ENCODE measurements at places on chromosomes 3 and 15. TPM values are rescaled to one million over a fixed set of nuclear protein-coding genes. Genes with fewer than 3 reads are reported as not detected.

DNA sequence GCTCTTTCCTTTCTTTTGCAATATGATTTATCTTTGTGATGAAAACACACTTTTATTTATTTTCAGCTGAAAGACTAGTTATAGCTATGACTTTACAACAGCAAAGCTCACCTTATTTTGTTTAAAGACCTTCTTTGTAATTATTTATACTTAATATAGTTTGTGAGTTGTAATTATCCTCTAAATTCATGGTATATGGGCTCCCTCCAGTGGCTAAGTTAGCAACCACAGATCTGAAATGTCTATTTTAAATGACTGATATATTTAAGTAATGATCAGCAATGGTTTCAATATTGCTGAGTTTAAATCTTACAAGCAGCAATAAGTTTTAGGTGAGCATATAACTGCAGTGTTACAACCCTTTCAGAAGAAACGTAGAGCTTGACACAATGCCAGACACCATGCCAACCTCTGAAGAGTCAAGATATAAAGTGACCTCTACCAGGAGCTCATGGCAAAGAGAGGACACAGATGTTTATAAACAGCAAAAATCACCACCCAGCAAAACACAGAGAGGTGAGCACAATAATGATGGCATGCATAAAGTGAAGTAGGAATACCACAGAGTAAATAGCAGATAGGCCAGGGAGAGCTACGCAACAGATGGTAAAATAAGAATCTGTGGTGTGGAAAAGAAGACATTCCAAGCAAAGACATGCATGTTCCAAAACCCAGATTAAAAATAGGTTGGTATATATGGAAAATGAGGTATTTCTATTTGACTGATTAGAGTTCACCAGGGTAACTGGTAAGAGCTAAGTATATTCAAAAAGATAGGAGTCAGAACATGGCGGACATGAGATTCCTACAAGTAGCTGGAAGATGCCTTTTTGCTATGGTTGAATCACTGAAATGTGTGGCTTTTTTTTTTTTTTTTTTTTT lies 143.7 kb upstream of the ZNF385D start:
- DNase-seq, result no peak

GRCh38 chr3:181687731-181688130 lies 24.0 kb upstream of the SOX2 start:
- DNase-seq, result no peak

- DNase-seq, result no peak
Measured at GRCh38 chr3:155231792-155232191, 61.7 kb downstream of the STRIT1 start.

GRCh38 chr3:38907426-38907825 lies 91.4 kb upstream of the SCN10A start:
- DNase-seq, result no peak

- no peak for DNase-seq
Measured at GRCh38 chr3:169148448-169149348, 514.8 kb downstream of the MECOM start.

GRCh38 chr3:100748220-100748619 lies 38.9 kb downstream of the TFG start:
- DNase-seq, result no peak

Gene MESP2
- not detected for total RNA-seq

Gene KIF7
- 2.2 TPM for total RNA-seq

Gene B3GNT5
- 24.1 TPM for total RNA-seq

- DNase-seq, result no peak
Measured at GRCh38 chr3:185726254-185726967, 98.4 kb downstream of the IGF2BP2 start.

DNA sequence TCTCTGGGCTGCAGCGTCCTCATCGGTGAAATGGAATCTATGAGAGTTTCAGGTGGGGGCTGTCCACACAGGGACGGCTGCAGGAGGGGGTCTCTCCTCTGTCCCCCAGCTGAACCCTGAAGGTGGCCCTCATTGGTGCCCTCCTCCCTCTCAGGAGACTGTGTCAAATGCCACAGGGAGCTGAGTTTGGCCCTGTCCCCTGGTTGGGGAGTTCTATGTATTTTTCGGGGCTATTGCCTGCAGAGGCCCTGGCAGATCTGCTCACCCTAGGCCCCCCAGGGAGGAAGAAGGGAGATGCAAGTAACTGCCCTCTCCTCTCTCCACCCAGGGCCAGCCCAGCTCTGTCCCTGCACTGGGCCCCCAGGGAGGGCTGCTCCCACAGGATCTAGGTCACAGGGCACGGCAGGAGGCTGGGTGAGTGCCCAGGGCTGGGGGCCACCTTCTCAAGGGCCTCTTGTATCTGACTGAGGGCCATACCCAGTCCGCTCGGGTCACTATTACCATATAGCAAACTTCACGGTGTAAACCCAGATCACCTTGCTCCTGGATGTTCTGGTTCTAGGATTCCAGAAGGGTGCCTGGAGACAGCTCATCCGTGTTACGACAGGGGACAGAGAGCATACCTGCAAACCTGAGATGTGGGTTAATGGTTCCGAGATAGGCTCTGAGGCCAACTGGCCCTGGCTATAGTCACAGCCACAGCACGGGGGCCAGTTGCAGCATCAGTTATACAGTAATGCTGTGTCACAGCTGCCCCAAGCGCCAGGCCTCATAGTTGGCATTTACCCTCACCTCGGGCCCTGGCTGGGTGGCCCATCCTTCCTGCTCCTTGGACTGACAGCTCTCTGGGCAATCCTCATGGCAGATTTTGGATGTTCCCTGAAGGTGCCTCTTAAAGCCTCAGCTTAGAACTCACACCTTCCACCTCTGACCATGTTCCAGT lies 102.4 kb upstream of the PRR23E start:
- DNase-seq, result no peak

Gene IL17RE
- total RNA-seq, result 0.47 TPM

Gene KBTBD13
- not detected for total RNA-seq

Gene LTK
- total RNA-seq, result 0.11 TPM

DNA sequence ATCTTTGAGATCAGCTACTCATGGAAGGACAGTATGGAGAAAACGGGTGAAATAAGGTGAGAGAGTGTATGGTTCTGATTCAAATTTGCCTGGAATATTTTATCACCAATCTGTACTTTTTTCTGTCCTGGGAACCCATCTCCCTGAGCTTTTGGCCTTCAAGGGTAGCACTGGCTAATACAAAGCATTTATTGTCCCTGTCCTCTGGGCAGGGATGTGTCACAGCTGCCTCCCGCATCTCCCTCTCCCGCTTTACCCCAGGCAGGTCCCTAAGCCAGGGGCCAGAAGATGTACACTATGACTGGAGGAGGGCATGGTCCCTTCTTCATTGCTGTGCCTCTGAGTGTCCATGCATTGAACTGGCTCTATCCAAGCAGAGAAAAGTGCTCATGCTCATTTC lies 201.7 kb upstream of the CHRNA7 start:
- DNase-seq, result no peak

Gene GOLGA8M
- total RNA-seq, result not detected

GRCh38 chr15:69691307-69692015 lies 238.8 kb downstream of the RPLP1 start:
- no peak for DNase-seq

DNA sequence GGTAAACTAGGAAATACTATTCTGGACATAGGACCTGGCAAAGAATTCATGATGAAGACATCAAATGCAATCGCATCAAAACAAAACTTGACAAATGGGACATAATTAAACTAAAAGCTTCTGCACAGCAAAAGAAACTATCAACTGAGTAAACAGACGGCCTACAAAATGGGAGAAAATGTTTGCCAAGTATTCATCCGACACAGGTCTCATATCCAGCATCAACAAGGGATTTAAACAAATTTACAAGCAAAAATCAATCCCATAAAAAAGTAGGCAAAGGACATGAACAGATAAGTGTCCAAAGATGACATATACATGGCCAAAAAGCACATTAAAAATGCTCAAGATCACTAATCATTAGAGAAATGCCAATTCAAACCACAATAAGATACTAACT lies 1088.9 kb downstream of the NAALADL2 start:
- DNase-seq, result no peak

GRCh38 chr3:51798411-51798963 lies 19.4 kb upstream of the IQCF6 start:
- DNase-seq, result no peak

DNA sequence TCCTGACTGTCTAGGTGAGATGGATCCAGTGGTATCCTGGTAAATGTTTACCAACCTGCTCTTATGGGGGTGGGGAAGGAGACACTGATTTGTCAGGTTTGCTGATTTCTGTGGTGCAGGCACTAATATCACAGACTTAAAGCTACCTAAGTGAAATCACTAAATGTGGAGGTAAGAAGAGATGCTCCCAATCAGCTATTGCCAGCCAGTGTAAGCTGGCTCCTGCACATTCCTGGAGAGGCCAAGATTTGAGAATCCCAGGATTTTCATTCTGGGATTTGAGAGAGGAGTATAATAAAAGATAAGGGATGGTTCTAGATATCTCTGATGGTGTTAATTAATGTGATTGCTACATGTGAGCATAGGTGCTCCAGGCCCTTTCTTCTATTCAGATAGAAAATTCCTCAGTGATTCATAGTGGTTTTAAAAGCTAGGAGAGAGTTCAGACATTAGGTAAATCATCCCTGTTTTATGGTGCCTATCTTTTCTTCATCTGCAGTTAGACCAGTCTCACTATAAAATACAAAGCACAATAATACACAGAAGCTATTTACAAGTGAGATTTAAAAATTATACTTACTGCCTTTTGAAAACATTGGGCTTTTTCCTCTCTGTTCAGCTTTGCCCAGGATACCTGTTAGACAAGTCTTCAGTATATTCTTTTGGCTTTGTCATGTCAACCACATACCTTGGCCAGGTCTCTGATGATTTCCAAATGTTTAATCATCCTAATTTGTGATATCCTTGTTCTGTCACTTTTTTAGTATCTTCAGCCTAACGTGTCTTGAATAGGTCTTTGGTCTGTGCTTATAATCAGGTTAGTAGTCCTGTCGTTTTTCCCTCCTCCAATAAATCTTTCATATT lies 90.9 kb downstream of the MBNL1 start:
- no peak for DNase-seq

Gene NAALADL2
- 0.33 TPM for total RNA-seq

GRCh38 chr3:73255609-73256029 lies 194.2 kb downstream of the EBLN2 start:
- no peak for DNase-seq

DNA sequence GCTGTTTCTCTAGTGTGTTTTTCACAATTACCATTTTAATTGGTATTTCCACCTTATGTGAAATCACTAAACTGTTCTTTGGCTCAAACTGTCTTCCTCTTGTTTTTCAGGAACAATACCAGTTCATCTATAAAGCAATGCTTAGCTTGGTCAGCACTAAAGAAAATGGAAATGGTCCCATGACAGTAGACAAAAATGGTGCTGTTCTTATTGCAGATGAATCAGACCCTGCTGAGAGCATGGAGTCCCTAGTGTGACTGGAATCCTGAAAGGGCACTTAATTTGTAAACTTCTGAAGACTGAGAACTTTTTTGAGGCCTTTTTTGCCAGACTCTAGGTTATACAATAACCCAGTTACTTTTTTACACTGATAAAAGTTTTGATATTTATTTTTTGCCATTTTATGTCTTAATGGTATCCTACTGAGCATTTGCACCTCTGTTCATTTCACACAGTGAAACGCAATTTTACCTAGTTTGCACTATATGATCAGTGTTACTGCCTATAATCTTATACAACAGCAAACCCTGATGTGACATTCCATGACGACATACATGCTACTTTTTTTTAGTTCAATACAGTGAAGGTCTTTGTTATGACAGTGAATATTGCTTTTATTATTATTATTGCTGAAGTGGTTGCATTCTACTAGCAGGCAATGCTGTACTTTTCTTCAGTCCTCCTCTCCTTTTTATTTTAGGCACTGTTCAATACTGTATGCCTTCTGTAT lies 80.1 kb downstream of the FEZF2 start:
- DNase-seq, result no peak

DNA sequence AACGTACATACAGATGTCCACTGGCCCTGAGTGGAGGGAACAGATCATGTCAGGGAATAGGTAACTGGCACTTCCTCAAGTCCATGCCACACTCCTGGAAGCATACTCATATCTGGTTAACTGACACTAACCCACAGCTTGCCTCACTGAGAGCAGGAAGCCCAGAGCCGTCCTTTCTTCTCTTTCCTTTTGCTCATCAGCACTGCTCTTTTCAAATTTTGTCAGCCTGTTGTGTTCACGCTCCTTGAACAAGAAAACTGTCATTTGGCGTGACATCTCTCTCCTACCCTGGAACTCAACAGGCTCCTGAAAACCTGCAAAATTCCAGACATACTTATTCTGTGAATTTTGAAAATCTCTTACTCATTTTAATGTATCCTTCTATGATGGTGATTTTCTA lies 360.2 kb downstream of the MAGI1 start:
- no peak for DNase-seq

Gene SETD5
- total RNA-seq, result 78.1 TPM

Gene PTPN23
- total RNA-seq, result 44.8 TPM

Gene KNG1
- 0.35 TPM for total RNA-seq

DNA sequence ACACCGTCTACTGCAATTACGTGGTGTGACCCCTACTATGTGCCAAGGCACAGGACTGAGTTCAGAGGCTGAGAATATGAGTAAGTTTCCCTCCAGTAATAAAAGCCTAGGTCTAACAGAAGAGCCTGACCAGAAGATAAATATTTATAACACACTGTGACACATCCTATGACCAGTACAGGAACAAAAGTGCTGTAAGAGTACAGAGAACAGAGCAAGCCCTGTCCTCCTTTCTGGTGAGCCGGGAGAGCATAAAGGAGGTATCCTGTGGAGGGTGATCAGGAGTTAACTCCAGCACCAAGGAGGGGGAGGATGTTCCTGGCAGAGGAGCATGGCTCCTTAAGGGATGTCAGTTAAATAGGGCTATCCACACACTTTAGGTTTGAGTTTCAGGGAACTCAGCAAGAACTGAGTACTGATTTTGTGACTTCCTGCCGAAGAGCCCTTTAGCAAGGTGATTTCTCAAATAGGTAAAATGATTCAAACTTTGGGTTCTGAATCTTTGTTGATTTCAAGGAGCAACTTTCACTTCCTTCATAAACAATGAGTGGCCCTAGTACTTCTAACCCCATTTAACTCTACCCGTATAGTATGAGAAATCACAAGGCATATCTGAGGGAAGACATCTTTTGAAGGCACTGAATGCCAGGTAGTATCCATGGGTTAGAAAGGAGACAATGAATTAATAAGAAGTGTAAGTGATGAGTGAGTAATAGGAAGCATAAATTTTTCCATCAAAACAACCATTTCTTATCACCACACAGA lies 198.0 kb downstream of the THRB start:
- DNase-seq, result no peak

Gene CGNL1
- 0.08 TPM for total RNA-seq

DNA sequence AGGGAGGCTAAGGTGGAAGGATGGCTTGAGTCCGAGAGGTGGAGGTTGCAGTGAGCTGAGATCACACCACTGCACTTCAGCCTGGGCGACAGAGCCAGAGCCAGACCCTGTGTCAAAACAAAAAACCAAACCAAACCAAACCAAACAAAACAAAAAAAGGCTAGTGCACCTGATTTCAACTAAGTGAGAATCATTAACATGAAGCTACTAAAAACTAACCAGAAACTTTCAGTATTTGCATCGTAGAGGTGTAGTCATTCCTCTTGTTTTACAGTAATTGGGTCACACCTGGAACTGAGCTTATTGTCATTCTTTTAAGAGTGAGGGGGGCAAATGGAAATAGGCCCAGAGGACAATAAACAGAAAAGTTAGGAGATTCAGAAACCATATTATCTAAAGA lies 58.5 kb downstream of the ST6GAL1 start:
- no peak for DNase-seq
